Suppressor macrophage (primary cell): ENCODE measurements at places on chromosomes 12 and 14.
A peak's percentile ranks its signal among the peaks of the same experiment; 100 is the strongest.

GRCh38 chr14:23450379-23450778 lies 14.9 kb upstream of the MYH7 start:
- DNase-seq = no peak

- peak; percentile 92 for DNase-seq
These were observed at the start of gene LRP10 for GRCh38 chr14:22871224-22872032. Gene LRP10, plus strand, starts transcription at chr14:22871740. Its CDS starts 564 bp downstream, at chr14:22872304.

- no peak for DNase-seq
These were observed 5.8 kb downstream of the PTGER2 start for GRCh38 chr14:52319919-52320318.

GRCh38 chr12:103379670-103380069 lies 116.1 kb downstream of the C12orf42 start:
- DNase-seq = no peak

DNA sequence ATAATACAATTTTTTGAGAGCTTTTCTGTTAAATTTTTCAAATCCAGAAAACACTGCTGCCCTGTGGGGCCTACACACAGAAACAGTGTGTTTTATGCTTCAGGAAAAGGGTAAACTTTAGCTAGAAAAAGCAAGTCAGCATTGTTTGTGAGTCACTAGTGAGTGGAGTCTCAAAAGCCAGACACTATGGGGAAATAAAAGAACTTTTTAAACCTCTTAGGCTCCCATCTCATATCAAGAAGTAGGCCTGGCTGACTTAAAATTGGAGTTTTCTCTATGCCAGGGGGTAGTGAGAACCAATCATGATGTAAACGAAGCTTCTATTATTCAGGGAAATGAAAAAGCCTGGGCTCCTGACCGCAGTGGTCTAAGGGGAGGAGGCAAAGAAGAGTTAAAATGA lies 12.6 kb downstream of the GPR65 start:
- DNase-seq = peak; percentile 62

GRCh38 chr12:28294300-28294699 lies 104.0 kb downstream of the CCDC91 start:
- DNase-seq = peak; percentile 41

DNA sequence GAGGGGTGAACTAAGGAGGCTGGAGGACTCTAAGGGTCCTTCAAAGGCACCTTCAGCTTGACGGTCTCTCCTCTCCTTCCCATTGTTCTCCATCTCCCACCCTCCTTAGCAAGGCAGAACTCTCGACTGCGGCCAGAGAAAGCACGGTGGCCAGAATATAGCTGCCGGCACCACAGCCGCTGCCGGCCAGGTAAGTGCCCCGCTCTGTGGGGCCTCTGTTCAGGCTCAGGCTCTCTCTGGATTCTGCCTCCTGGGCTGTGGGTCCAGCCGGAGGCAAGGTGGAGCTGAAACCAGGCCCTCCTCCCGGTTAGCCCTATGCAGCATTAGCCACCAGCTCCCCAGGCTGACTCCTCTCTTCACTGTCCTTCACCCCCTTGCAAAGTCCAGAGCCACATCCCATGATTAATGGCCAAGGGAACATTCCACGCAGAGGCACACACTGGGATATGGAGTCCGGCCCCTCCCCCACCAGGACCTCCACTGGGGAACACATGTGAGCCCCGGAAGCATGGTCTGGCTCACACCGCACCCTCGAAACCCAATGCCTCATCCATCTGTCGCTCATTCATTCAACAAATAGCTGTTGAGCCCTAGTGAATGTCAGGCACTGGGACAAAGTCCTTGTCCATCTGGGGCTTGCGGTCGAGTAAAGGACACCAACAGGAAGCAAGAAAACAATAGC lies 25.2 kb downstream of the LTBP2 start:
- no peak for DNase-seq

DNA sequence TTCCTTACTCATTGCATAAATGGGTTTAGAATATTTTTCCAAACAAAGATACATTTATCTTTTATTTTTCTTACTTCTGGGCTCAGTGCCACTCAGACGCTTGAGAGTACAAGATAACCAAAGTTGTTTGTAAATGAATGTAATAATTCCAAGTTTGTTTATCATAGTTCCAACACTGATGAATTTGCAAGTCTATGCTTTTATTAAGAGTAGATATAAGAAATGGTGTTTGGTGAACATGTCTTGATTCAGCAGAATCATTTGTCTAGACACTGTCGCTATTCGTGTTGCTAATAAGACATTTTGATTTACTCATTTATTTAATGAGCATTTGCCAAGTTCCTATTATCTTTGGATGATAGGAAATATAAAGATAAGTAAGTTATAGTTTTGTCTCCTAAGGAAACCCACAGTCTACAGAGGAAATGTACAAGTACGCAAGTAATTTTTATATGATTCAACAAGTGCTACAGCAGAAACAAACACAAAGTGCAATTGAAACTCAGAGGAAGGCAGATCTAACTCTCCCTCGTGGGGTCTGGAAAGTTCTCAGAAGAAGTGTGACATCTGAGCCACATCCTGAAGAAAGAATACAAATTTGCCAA lies 132.8 kb upstream of the FSCB start:
- no peak for DNase-seq

- peak; percentile 28 for DNase-seq
These were observed 620 bp upstream of the NID2 start for GRCh38 chr14:52069307-52070050.

- peak; percentile 35 for DNase-seq
These were observed 1.0 kb downstream of the SLC6A12 start for GRCh38 chr12:212715-213526.

DNA sequence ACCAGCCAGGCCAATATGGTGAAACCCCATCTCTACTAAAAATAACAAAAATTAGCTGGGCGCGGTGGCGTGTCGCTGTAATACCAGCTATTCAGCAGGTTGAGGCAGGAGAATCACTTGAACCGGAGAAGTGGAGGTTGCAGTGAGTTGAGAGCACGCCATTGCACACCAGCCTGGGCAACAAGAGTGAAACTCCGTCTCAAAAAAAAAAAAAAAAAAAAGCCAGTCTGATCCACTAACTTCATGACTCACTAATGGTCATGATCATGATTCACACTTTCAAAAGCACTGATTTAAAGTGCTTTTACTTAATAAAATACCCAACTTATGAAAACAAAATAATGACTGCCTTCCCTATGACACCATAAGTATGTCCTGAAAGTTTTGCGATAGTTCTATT lies 38.4 kb upstream of the CPM start:
- DNase-seq = peak; percentile 87

DNA sequence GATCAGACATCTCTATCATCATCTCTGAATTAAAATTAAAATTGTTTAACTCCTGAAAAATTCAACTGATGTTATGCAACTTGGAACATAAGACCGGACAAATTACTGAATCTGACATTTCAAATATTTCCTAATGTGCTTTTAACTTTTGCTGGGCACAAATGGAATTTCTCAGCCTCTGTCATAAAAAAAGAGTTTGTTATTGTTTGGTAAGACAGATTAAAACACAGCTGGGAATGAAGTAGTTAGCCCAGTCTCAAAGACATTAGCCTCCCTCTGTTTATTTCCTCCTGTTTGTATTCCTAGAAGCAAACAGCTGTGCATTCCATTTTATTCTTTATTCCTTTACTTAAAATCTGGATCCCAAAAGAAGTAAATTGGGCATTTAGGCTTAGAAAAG lies 29.4 kb downstream of the PLEKHA5 start:
- DNase-seq = no peak

DNA sequence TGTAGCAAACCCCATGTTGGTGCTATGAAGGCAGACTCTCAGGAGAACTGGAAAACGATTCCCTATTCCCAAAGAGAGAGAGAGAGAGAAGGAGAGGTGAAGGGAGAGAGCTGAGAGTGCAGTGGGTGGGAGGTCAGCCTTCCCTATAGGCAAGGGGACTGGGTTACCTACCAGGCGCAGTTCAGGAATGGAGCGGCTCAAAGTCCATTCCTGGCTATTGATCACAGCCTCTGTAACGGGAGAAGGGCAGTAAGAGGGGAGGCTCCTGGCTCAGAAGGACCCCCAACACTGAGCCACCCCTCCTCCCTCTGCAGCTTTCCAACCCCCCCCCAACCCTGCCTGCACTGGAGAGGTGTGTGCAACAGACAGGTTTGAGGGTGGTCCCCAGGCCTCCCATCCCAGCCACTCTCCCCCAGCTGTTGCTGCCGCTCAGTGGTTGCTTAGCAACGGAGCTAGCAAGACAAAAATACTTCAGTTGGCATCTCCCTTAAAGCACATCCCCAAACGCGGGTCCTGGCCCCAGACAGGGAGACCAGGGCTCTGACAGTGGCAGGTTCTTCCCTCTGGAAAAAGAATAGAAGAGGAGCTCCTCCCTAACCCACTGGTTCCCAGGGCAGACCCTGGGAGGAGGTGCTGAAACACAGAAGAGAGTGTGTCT lies 3.2 kb downstream of the AGAP2 start:
- no peak for DNase-seq

GRCh38 chr14:27367345-27367744 lies 769.5 kb upstream of the NOVA1 start:
- no peak for DNase-seq
